ENCODE measurements at places on chromosomes 13 and 19.

GRCh38 chr19:11359421-11359820 lies 4.2 kb downstream of the PLPPR2 start:
- no peak for DNase-seq

- no peak for DNase-seq
Measured at GRCh38 chr19:29384656-29385055, 141.1 kb upstream of the VSTM2B start.

DNA sequence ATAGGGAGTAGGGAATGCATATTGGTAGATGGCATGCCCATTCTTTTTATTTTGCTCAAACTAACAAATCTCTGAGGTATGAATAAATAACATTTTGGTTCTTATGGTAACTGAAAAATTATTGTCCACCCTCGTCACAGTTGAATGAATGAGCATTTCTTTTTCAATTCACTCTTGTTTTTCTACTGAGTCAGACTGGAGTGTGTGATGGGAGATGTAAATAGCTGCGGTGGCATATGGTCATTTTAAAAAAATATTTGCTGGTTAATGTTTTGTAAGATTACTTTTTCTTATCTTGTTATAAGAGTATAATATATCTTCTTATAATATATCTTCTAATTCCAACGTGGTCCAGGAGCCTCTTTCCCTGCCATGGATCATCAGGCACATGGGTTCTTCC lies 586.5 kb downstream of the SLITRK5 start:
- no peak for DNase-seq

DNA sequence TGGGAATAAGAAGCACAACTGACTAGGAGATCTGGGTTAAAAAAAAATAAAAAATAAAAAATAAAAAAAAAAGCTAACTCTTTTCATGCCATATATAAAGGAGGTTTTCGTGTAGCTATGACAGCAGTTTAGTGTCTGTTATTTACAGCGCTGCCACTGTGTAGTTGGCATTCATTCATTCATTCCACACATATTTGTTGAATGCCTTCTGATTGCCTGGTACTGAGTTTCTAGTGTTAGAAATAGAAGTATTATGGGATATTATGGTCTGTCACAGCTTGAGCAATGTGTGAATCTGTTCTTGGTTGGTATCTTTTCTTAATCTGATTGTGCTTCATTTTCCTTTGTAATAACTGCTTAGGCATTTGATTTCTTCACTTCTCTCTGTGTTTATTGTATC lies 237.4 kb downstream of the NBEA start:
- no peak for DNase-seq

GRCh38 chr19:40144151-40144550 lies 47.1 kb upstream of the MAP3K10 start:
- DNase-seq: no peak

GRCh38 chr13:69425235-69425634 lies 682.4 kb upstream of the ATXN8OS start:
- DNase-seq: no peak

DNA sequence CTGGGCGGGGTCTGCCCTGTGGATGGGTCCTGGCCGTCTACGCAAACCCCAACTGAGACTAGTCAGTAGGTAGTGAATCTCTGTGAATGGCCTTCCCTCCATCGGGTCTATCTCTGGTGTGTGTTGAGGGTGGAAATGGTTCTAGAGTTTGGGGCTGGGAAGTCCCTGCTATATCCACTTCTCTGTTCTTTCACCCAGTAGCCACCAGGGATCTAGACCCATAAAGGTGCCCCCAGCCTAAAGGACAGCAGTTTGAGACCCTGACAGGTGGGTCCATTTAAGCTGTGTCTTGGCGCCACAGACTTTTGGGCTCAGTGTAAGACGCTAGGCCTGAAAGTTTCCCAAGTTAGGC lies 57.7 kb downstream of the ZNF568 start:
- no peak for DNase-seq

DNA sequence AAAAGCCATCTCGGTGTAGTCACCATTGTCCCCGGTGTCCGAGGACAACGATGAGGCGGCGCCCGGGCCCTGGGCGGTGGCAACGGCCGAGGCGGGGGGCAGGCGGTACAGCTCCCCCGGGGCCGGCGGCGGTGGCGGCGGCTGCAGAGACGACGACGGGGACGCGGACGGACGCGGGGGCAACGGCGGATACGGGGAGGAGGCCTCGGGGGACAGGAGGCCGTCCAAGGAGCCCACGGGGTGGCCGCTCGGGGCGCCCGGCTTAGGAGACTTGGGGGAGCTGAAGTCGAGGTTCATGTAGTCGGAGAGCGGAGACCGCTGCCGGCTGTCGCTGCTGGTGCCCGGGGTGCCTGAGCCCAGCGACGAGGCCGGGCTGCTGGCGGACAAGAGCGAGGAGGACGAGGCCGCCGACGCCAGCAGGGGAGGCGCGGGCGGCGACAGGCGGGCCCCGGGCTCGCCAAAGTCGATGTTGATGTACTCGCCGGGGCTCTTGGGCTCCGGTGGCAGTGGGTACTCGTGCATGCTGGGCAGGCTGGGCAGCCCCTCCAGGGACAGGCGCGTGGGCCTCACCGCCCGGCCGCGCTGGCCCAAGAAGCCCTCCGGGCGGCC lies 3.5 kb downstream of the IRS2 start:
- DNase-seq: no peak

DNA sequence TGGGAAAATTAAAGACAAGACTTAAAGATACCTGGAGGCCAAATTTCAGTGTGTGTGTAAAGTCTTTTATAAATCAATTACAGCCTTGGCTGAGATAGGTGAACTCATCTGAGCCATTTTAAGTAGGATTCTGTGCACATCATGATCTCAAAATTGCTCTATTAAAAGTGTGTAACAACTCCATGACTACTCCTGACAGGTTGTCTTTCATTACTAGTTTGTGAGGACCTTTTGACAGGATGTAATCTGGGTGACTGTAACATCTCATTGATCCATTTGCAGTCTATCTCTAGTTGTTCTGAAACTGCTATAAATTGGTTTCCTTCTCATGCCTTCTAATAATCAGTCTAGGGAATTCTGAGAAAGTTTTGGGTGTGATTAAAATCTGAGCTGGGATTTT lies 753.3 kb downstream of the SLITRK5 start:
- no peak for DNase-seq

DNA sequence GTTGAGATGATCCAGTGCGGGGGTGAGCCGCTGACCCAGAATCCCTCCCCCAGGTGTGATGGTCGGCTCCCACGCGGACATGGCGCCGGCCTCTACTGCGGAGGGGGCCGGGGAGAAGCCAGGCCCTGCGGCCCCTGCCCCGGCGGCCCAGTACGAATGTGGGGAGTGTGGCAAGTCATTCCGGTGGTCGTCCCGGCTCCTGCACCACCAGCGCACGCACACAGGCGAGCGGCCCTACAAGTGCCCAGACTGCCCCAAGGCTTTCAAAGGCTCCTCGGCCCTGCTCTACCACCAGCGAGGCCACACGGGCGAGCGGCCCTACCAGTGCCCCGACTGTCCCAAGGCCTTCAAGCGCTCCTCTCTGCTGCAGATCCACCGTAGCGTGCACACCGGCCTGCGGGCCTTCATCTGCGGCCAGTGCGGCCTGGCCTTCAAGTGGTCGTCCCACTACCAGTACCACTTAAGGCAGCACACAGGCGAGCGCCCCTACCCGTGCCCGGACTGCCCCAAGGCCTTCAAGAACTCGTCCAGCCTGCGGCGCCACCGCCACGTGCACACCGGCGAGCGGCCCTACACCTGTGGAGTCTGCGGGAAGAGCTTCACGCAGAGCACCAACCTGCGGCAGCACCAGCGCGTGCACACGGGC lies 3.7 kb upstream of the NAT14 start:
- DNase-seq: no peak

DNA sequence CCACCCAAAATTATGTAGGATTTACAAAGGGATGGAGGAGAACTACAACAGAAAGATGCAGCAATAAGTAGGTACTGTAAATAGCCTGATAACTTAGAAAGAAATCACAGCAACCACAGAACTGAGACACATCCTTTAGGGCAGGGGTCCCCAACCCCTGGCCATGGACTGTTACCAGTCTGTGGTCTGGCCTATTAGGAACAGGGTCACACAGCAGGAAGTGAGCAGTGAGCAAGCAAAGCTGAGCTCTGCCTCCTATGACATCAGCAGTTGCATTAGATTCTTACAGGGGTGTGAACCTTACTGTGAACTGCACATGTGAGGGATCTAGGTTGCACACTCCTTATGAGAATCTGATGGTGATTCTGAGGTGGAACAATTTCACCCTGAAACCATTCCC lies 997.6 kb downstream of the DIAPH3 start:
- no peak for DNase-seq

GRCh38 chr13:110944121-110944967 lies 29.5 kb upstream of the ANKRD10 start:
- no peak for DNase-seq

DNA sequence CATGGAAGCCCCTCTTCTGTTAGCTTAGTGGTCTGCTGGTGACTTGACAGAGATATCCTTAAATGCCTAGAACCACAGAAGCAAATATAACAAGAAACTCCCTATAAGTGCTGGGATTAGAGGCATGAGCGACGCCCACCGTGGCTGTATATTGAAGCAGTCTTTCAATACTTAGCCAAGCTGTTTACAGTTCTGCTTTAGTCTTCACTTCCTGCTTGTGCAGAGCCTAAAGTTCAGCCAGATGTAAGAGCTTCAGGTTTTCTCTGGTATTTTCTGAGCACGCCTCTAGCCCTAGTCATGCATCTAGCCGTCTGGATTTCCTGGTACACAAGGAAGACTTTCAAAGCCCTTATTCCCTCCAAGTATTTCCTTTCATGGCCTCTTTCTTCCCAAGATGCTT lies 28.5 kb downstream of the TRPM4 start:
- DNase-seq: no peak

- no peak for DNase-seq
Measured at GRCh38 chr13:51249255-51249654, 27.1 kb downstream of the FAM124A start.

DNA sequence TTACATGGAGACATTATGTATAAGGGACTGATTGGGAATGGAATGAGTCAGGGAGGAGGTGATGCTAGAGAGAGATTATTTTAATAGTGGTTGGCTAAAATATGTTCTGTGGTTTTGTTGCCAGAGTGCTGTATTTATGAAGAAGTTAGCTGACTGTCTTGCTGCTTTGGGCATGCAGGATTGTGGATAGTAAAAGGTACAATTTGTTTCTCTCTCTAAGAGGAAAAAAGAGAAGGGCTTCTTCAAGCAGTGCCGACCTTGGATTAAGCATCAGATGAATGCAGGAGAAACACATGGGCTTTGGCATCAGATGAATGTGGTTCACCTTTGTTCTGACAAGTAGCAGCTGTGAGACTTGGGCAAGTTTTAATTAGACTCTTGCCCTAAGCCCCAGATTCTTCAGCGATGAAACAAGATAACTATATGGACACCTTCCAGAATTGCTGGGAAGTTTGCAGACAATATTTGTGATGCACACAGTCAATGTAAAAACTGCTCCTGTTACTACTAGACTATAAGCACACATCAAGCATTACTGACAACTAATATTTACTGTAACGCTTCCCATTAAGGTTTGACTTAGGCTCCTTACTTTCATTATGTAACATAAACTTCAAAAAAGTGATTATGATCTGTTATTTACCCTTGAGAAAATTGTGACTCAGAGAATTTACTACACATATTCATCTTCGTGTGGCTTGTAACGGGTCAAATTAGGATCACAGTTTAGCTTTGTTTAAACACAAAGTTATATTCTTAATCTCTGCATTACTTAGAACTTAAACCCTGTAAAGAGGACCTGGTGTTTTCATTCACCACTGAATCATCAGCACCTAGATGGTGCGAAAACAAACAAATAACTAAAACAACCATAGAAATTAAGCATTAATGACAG lies 824.0 kb downstream of the PCDH9 start:
- no peak for DNase-seq

GRCh38 chr13:44493213-44493812 lies 82.8 kb downstream of the TSC22D1 start:
- no peak for DNase-seq

- no peak for DNase-seq
Measured at GRCh38 chr13:69872321-69873047, 235.1 kb upstream of the ATXN8OS start.

DNA sequence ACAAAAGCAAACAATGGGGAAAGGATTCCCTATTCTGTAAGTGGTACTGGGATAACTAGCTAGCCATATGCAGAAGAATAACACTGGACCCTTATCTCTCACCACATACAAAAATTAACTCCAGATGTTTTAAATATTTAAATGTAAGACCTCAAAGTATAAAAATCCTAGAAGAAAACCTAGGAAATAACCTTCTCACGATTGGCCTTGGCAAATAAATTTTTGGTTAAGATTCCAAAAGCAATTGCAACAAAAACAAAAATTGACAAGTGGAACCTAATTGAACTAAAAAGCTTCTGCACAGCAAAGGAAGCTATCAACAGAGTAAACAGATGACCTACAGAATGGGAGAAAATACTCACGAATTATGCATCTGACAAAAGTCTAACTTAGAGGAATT lies 10.8 kb upstream of the TDRD3 start:
- DNase-seq: no peak

- no peak for DNase-seq
Measured at GRCh38 chr19:19459707-19460251, 54.3 kb downstream of the GATAD2A start.

- no peak for DNase-seq
Measured at GRCh38 chr19:49151267-49152118, 3.7 kb downstream of the HRC start.

GRCh38 chr13:77528834-77529500 lies 6.5 kb upstream of the SCEL start:
- no peak for DNase-seq

DNA sequence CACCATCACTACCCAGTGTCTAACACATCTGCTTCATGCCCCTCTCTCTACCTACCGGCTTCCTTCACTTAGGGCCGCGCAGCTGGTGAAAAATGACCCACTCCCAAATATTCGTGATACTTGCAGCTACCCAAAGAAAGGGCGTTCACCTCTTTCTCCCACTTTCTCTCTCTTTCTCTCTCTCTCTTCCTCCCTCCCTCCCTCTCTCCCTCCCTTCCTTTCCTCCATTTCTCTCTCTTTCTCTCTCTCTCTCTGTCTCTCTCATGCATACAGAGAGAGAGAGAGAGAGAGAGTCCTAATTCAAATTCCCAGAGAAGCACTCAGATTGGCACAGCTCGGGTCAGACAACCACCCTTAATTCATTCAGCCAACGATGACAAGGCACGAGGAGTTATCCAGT lies 27.7 kb upstream of the POP4 start:
- DNase-seq: no peak

DNA sequence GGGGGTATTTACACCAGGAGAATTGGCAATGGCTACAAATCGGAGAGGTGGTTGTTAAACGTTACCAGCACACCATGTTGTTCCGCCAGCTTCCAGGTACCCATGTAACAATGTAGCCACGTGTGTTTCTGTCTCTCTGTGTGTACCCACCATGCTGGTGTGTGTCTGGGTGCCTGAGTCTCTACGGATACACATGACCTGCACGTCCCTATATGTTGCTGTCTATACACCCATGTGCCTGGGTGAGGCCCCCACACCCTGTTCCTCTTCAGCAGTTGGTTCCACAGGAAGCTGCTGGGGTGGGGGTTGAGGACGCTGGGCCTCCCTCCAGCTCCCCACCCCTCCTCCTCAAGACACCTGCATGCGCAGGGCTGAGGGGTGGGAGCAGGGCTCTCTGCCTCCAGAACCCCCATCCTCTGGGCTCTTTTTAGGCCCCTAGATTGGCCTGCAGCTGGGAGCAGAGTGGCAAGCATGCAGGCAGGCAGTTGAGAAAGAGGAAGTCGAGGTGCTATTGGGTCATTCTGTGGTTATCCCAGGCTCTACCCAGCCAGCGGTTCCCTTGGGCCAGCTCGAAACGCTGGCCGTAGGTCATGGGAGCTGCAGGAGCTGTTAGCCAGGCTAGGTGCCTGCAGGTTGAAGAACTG lies at the start of gene ARHGEF18:
ARHGEF18 (plus strand) TSS at position 351 of the 644 bp plus-strand sequence. CDS start 13,954 bp downstream, outside the sequence.
- no peak for DNase-seq

- DNase-seq: no peak
Measured at GRCh38 chr19:14343286-14343685, 38.0 kb upstream of the ADGRE5 start.

All from NCI-H2081 treated with DMSO at 0.1 percent for 48 hours (cell line).